ENCODE measurements at places on chromosomes 12 and 14.
A peak's percentile ranks its signal among the peaks of the same experiment; 100 is the strongest.

- peaks cover 19% of the 10 kb centered on the region for H3K4me1 ChIP-seq
- H3K4me3 ChIP-seq: peak overlapping the region; percentile 90
- peak overlapping the region; percentile 96 for H3K27ac ChIP-seq
- H3K36me3 ChIP-seq: peaks cover 40% of the 10 kb centered on the region
- no peak for DNase-seq
These were observed 768 bp downstream of the METTL25 start for GRCh38 chr12:82359115-82359478.

DNA sequence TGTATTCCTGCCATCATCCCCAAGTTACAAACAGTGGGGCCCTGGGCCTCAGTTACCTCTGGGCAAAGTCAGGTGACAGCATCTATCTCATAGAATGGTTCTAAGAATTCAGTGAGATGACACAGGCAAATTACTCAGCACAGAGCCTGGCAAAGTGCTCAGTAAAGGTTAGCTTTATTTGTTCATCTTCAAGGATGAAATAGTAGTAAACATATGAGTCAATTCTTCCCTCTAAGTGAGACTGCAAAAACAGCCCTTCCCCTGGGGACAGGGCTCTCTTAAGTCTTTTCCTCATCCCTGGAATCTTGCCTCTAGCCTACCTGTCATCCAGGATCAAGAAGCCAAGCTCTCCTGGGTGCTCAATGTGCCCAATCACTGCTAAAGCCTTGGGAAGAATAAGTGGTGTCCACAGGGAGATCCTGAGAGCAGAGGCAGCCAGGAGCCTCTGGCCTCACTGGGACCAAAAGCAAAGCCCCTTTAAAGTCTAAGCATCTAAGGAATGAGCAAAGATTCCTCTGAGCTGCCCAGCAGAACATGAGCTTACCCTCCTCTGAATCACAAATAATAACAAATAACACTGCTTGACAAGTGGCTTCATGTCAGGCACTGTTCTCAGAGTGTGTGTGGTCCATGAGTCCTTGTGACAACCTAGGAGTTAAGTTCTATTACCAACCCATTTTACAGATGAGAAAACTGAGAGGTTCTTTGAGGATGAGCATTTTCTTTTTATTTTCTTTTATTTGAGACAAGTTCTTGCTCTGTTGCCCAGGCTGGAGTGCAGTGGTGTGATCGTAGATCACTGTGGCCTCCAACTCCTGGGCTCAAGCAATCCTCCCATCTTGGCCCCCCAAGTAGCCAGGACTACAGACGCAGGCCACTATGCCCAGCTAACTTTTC, 12.1 kb downstream of the NUAK1 start:
- H3K27me3 ChIP-seq: no peaks in the 10 kb centered on the region
- H3K4me3 ChIP-seq: no peak overlapping the region
- peak overlapping the region; percentile 29 for H3K27ac ChIP-seq
- DNase-seq: no peak

- no peaks in the 10 kb centered on the region for H3K27me3 ChIP-seq
- H3K36me3 ChIP-seq: no peaks in the 10 kb centered on the region
- no peak for DNase-seq
- H3K4me3 ChIP-seq: no peak overlapping the region
These were observed 4.0 kb downstream of the GLT1D1 start for GRCh38 chr12:128857133-128857763.

DNA sequence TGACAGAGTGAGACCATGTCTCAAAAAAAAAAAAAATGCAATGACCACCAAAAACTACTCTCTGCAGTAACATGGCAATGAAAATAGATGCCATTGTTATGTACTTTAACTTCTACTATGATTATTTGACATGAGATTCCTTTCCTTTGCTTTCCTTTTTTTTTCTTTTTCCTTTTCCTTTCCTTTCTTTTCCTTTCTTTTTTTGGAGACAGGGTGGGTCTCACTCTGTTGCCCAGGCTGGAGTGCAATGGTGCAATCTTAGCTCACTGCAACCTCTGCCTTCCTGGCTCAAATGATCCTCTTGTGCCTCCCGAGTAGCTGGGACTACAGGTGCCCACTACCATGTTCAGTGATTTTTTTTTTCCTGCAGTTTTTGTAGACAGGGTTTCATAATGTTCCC, 24.9 kb upstream of the ETFBKMT start:
- H3K36me3 ChIP-seq: no peaks in the 10 kb centered on the region
- H3K4me1 ChIP-seq: no peaks in the 10 kb centered on the region
- H3K27ac ChIP-seq: no peak overlapping the region
- no peak for DNase-seq
- H3K4me3 ChIP-seq: no peak overlapping the region

DNA sequence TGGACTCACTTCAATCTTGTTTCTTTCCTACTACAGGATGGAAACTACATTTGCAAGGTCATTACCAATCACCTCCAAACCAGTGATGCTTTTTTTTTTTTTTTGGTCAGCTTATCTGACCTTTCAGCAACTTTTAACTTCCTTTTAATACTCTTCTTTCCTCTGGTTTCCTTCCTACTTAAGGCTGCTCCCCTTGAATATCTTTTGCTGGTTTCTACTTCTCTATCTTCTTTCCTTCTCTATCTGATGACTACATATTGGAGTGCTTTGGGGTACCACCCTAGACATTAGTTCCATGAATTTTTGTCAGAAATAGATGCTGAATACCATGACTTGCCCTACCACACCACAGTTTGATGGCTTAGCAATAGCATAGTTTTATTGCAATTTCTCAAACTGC, 197.7 kb upstream of the DDHD1 start:
- H3K36me3 ChIP-seq: no peaks in the 10 kb centered on the region
- H3K27ac ChIP-seq: no peak overlapping the region
- H3K4me1 ChIP-seq: no peaks in the 10 kb centered on the region
- DNase-seq: no peak
- H3K27me3 ChIP-seq: no peaks in the 10 kb centered on the region

DNA sequence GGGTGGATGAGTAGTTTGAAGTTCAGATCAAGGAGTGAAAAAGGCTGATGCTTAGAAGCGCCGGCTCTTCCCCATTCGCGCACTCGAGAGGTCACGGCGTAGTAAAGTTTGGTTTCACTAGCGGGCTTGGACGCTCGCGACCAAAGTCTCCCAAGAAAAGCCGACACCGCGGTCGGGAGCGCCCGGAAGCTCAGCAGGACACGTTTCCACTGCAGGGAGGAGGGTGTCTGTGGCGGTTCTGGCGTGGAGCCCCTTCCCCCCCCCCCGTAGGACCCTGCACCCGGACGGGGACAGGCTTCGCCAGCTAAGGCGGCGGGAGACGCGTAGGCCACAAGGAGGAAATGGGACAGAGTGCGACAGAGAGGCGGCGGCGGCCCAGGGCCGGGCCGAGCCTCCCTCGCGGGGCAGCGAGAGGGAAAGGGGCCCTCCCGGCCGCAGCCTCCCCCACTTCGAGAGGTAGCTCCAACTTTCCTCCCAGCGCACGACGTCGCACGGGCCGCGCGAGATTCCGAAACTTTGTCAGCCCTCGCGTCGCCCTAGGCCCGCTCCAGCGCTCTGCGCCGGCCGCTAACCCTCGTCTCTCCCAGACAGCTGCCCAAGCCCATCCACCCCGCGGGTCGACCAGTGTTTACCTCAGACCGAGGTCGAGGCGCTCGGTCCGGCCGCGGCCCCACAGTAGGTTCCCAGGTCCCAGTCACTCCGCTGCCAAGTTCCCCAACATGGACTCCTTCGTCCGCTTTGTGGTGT, 480 bp downstream of the SCAF11 start:
- peak overlapping the region; percentile 99 for H3K27ac ChIP-seq
- H3K4me1 ChIP-seq: peaks cover 55% of the 10 kb centered on the region
- H3K36me3 ChIP-seq: peaks cover 19% of the 10 kb centered on the region

All from esophagus squamous epithelium (tissue), 5 donors.